Aorta (tissue), 5 donors: ENCODE measurements at places on chromosomes 1 and 21. TPM values are rescaled to one million over a fixed set of nuclear protein-coding genes. Genes with fewer than 3 reads are reported as not detected.
A peak's percentile ranks its signal among the peaks of the same experiment; 100 is the strongest.

DNA sequence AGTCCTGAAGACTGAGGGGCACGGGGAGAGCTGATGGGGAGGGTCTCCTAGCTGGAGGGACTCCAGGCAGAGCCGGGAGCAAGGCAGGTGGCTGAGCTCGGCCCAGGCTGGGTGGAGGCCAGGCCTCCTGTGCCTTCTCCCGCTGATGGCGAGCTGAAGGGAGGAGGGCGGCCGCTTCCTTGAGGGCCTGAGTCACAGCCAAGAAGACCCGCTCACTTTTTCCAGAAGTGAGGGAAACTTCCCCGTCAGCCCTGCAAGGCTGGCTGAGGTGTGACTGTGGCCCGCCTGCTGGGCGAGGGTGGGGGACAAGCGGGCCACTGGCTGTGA, 1.7 kb upstream of the VWA1 start:
- DNase-seq = no peak

- no peak for DNase-seq
Measured at GRCh38 chr1:109914587-109915240, 4.1 kb downstream of the CSF1 start.

DNA sequence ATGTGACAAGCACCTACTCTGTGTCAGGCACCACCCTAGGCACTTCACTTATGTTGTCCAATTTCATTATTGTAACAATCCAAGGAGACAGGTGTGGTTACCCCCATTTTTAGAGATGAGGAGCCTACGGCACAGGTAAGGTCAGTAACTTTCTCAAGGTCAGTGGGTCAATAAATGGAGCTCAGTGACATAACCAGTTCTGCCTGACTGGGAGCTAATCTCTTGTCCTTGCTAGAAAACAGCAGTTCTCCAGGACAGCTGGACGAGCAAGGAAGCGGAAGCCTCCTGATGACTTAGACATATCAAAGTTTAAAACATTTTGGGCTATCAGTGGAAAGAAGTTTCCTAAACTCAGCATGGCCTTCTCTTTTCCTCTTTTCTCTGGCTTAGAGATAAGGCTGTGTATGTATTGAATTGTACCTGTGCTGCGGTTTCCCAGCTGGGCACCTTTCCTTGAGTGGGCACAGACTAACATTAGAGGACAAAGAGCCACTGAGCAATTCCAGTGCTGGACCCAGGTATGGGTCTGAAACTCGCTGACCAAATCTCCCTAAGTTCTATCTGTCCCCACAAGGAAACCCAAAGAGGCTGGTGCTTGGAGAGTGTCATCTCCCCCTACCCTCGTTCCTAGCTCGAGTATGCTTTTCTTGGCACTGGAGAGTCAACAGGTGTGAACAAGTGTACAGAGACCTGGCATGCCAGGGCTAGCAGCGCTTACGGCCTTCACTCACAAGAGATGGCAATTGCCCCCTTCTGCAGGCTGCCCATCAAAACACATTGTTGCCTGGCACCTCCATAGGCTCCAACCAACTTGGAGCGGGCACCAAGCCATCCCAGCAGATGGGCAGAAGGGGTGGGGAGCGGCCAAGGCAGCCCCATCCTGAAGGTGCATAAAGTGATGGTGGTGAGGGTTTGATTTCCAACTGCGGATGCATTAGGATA, 456.1 kb upstream of the PROX1 start:
- DNase-seq = no peak

- no peak for DNase-seq
Measured at GRCh38 chr21:34830386-34831170, 161.8 kb downstream of the CLIC6 start.

- no peak for DNase-seq
Measured at GRCh38 chr1:219626865-219627264, 14.0 kb upstream of the ZC3H11B start.

DNA sequence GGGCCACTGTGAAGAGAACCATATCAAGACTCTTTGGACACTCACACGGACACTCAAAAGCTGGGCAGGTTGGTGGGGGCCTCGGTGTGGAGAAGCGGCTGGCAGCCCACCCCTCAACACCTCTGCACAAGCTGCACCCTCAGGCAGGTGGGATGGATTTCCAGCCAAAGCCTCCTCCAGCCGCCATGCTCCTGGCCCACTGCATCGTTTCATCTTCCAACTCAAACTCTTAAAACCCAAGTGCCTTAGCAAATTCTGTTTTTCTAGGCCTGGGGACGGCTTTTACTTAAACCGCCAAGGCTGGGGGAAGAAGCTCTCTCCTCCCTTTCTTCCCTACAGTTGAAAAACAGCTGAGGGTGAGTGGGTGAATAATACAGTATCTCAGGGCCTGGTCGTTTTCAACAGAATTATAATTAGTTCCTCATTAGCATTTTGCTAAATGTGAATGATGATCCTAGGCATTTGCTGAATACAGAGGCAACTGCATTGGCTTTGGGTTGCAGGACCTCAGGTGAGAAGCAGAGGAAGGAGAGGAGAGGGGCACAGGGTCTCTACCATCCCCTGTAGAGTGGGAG, 36.3 kb upstream of the TDRD10 start:
- DNase-seq = no peak

DNA sequence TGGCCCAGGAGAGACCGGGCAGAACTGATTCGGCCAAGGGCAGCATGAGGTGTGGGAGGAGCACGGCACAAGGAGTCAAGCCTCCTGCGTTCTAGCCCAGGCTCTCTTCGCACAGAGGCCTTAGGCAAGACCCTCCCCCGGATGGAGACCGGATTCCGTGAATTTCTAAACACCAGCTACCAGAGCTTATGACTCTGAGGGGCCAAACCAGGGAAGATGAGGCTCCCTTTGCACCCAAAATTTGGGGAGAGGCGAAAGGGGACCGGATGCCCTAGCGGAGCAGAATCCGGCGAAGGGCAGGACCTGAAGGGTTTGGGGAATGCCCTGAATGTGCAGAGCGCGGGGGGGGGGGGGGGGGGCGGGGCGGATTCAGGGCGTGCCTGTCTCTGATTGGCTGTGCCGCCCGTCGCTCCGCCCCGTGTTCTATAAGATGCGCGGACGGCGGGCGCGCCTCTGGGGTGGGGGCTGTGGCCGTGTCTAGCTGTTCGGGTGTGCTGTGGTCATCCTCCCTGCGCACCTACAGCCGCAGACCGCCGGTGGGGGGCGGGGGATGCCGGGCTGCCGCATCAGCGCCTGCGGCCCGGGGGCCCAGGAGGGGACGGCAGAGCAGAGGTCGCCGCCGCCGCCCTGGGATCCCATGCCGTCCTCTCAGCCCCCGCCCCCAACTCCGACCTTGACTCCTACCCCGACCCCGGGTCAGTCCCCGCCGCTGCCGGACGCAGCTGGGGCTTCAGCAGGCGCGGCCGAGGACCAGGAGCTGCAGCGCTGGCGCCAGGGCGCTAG, at the start of gene TRNP1:
TRNP1 (plus strand) TSS at position 456 of the 783 bp plus-strand sequence; CDS start at position 551, 95 bp downstream.
- DNase-seq = peak; percentile 89

GRCh38 chr21:37149411-37149810, 76.4 kb downstream of the TTC3 start:
- DNase-seq = no peak

- no peak for DNase-seq
Measured at GRCh38 chr1:226908913-226909312, 31.2 kb upstream of the COQ8A start.

DNA sequence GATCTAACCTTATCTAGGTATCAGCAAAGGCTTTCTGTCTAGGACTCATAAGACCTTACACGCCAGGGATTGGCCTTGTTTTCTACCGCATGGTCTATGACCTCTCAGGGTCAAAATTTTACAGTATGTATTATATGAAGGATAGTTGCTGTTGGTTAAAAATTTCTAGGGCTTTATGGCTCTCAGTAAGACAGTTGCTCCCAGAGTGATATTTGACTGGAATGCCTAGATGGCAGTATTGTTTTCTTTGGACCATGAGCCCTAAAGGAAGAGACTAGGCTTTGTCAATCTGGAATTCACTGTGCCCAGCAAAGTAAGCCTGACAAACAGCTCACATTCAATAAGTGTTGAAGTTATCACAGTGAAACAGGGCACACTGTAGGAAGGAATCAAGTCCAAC, 37.6 kb downstream of the C1orf87 start:
- DNase-seq = no peak

GRCh38 chr1:194233069-194233468, 1046.7 kb upstream of the B3GALT2 start:
- no peak for DNase-seq

DNA sequence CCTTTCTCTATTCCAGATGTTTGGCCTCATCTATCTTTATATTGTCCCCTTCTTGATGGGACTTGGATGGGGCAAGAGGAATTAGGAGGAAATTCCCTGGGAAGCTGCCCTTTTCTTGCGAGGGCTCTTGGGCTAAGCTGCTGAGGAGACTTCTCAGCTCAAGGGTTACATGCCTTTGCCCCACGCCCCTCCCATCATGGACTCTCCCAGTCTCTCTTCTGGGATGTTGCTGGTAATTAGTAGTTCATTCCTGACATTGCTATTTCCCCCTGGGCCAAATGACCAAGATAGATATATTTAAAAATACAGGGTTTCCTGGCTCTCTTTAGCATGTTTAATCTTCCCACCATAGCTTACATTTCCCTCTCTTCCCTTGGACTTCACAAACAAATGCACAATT, 90.6 kb upstream of the RALGPS2 start:
- DNase-seq = no peak

GRCh38 chr1:46401964-46402626, 8.0 kb downstream of the FAAH start:
- DNase-seq = no peak

- no peak for DNase-seq
Measured at GRCh38 chr1:179313004-179313403, 19.4 kb downstream of the SOAT1 start.

DNA sequence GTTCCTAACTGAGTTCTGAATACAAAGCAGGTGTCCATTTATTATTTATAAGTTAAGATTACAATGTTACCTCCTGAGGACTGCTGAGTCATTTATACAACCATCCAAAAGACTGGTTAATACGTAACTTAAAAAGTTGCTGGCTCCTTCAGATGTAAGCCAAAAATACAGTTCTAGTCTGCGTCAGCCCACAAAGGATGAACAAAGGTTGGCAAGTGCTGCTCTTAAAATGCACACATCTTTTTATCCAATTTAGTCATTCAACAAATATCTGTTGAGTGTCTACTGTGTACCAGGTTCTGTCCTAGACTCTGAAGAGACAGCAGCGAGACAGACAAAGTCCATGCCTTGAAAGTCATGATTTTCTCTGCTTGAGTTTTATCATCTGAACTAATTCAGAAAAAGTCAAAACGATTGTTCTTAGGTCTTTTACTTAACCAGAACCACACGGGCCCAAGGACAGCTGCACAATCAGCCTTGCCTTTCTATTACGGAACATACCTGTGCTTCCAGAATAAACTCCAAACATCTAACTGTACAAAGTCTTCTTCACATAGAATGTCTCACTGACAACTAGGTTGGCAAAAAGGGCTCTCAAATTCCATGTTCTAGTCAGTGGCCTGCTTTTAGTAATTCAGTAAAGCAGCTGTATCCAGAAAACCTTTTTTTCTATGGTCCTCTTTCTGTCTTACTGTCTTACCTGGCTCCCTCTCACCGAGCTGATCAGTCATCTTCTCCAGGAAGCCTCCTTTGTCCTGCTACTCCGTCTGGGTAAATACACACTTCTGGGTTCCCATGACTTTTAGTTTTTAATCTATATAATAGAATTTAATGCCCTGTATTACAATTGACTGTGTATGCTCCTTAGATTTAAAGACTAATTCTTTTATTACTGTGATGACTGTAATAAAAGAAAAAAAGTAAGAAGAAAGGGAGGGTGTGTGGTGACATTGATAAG, 15.5 kb upstream of the CNN3 start:
- DNase-seq = no peak

DNA sequence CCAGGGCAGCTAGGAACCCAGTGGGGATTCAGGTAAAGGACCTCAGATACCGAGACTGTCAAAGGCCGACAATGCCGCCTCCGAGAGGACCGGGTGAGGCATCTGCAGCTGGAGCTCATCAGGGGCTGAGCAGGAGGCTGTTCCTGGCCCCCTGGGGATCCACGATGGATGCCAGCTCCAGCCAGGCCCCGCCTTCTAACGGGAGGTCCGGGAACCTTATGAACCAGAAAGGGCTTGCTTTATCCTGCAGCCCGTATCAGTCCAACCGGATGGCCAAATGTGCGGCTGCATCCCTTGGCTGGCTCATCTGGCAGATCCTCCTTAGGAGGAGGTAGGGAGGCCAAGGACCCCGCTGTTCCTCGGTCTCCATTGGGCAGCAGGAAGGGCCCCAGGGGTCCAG, 32.0 kb downstream of the SLC45A1 start:
- DNase-seq = no peak

- no peak for DNase-seq
Measured at GRCh38 chr1:75342786-75343185, 208.6 kb downstream of the LHX8 start.

DNA sequence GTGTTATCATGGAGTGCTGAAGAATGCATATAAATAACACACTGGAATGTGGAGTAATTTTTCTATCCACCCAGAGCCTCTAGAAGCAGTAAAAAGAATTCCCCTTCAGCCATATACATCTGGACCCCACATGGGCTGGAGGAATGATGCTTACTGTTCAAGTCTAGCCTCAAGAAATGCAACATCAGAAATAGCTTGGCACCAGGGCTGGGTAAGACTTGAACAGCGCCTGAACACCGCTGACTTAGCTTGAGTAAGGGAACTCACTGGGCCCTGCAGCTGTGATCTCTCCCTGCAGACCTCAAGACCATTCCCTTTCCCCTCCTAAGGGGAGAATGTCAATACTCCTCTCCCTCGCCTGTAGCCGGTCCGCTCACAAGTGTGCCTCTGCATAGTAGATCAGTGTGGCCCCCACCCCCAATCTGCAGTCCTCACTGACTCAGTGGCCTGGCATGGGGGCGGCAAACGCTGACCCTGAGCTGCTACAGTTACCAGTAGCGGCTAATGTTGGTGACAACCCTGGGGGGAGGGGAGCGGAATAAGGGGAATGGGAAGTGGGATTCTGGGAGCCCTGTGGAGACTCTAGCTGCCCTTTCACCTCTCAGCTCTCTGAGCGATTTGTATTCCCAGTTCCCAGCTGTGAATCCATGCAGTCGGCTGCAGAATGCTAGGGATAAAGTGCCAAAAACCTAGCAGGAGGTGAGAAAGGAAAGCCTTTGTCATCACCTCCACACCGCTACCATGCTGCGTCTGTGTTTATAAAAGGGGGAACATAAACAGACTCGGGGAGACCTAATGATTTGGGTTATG, 483.9 kb downstream of the DISC1 start:
- DNase-seq = no peak

- DNase-seq = no peak
Measured at GRCh38 chr1:223831755-223832636, 13.8 kb downstream of the TP53BP2 start.

- DNase-seq = no peak
Measured at GRCh38 chr1:241834733-241835377, 13.1 kb upstream of the EXO1 start.

GJA4 gene
- 72.2 TPM for polyA plus RNA-seq

LCE3C gene
- not detected for polyA plus RNA-seq

SPATA17 gene
- polyA plus RNA-seq = not detected

SELENBP1 gene
- 171 TPM for polyA plus RNA-seq

ABCA4 gene
- 0.25 TPM for polyA plus RNA-seq

ASCL5 gene
- 0.28 TPM for polyA plus RNA-seq

GUCA2B gene
- polyA plus RNA-seq = 78.5 TPM

ERG gene
- polyA plus RNA-seq = 33.5 TPM

CAPZA1 gene
- polyA plus RNA-seq = 65.0 TPM

DNMT3L gene
- polyA plus RNA-seq = not detected
